ENCODE measurements at places on chromosomes 5 and 9.

DNA sequence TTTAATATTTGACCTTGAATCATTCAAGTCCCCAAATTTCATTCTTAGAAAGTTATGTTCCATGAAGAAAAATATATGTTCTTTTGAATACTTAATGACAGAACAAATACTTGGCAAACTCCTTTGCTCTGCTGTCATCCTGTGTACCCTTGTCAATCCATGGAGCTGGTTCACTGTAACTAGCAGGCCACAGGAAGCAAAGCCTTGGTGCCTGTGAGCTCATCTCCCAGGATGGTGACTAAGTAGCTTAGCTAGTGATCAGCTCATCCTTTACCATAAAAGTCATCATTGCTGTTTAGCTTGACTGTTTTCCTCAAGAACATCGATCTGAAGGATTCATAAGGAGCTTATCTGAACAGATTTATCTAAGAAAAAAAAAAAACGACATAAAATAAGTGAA lies 65.4 kb downstream of the WDR41 start:
- no peak for DNase-seq

- no peak for DNase-seq
Observed at GRCh38 chr9:123861086-123861755, 68.7 kb downstream of the DENND1A start.

DNA sequence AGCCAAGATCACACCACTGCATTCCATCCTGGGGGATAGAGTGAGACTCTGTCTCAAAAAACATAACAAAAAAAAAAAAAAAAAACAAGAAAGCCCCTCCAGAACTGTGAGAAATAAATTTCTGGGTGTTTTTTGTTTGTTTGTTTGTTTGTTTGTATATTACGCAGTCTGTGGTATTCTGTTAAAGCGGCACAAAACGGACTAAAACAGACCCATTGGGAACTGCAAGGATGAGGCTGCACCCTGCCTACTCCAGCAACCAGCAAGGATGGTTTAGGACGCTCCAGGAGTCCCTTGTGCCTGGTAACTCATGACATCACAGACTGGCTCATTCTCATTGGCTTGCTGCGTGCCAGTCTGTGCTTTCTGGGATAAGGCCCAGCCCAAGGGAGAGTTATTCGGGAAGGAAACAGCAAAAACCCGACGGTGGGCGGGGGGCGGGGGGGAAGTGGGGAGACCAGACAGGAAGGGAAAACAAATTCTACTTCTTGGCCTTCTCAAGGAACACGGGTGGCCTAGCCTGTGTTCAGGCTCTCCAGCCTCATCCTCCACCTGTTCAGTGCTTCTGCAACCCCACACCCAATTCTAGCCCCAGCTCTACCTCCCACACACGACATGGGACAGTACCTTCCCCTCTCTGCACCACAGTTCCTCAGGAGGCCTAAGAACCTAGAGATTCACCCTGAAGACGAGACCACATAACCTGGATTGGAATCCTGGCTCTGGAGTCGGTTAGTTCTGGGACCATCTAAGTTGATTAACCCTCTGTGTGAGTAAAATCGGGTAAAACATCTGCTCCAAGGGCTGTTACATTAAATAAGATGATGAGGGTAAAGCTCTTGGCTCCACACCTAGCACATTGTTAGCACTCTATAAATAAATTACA lies 2.8 kb downstream of the CD74 start:
- DNase-seq: peak; percentile 90

GRCh38 chr5:10675177-10675700 lies 85.8 kb downstream of the DAP start:
- no peak for DNase-seq

DNA sequence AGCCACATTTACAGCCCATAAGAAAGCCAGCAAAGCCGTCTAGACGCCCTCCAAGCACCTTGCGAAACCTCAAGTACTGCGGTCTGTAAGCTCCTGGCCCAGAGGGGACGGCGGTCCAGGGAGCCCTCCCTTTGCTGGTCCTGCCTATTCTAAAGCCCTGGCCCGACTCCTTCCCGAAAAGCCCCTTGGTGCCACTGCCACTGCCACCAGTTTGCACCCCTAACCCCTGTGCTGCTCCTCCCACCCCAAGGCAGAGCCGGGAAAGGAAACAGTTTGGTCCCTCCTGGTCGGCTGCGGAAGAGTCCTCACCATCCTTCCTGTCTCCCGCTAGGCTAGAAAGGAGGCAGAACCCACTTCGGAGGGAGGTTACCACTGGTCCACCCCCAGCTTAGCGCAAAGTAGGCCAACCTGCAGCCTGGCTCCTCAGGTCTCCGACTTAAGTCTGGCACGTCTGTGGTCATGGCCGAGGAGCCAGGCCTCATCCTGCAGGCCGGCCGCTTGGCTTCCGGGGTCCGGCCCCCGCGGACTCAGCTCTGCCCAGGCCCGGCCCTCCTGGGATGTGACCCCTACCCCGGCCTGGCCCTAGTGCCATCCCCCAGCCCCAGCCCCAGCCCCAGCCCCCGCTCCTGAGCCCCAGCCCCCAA lies 916 bp downstream of the TOR1A start:
- no peak for DNase-seq

- no peak for DNase-seq
Observed at GRCh38 chr5:1776831-1777230, 22.8 kb downstream of the MRPL36 start.

- no peak for DNase-seq
Observed at GRCh38 chr9:126436545-126437267, 110.1 kb downstream of the MVB12B start.

DNA sequence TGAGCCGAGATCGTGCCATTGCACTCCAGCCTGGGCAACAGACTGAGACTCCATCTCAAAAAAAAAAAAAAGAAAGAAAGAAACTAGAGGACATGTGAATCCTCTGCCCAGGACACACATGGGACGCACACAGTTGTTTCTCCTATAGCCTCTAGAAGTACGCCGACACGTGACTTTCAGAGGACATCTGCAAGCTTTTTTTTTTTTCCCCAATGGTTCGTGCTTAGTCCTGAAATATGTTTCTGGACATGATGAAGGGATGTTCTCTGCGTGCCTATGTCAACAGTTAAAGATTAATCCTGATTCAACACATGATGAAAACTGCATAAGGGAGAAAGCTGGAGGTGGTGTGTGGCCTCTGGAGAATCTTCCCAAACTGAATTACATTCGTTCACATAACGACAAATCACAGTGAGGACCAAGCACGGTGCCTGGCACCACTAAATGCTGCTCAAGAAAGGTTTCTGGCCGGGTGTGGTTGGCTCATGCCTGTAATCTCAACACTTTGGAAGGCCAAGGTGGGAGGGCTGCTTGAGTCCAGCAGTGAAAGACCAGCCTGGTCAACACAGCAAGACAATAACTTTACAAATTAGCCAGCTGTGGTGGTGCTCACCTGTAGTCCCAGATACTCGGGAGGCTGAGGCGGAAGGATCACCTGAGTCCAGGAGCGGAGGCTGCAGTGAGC lies 9.8 kb downstream of the COL23A1 start:
- no peak for DNase-seq

DNA sequence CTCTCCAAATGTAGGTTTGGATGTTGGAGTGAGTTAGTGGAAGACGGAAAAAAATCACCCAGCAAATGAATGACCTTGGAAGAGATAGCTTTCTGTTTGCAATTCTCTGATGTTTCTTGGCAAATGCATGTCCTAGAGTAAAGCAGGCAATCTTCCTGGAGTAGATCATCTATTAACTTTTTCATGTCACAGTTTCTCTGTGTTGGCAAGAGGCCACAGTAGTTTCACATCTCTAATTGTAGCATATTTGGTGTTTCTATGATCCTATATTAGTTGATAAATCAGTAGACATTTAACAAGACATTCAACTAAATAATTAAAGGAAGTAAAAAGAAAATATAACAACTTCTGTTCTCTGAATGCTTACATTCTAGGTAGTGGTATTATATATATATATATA lies 138.2 kb upstream of the MINAR2 start:
- DNase-seq: no peak

DNA sequence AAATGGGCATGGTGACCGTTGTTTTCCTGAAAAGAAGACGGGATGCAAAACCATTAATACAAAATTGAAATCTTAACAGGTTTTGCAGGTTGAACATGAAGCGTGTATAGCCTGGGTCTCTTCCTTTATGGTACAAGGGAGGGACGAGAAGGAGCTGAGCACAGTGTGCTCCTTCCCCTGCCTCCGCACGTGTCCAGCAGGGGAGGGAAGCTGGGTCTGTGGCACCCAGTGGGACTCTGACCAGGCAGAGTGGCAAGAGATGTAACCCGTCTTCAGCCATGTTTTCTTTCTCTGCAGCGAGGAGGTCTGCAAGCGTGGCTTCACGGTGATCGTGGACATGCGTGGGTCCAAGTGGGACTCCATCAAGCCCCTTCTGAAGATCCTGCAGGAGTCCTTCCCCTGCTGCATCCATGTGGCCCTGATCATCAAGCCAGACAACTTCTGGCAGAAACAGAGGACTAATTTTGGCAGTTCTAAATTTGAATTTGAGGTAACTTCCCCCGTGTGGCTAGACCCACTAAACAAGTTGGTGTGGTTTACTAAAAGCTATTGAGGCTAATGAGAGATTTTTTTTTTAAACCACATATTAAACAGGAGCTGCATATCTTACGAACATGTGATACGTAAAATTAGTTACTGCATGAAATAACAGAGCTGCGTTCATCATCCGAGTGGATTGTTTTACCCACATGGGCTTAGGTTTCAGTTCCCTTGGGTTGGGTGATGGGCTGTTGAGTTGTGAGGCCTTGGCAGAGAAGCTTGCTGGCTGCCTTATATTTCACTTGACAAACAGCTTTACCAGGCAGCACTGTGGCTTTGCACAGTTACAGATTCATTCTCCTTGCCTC lies 143.7 kb downstream of the TRIO start:
- no peak for DNase-seq

- DNase-seq: no peak
Observed at GRCh38 chr9:122846371-122846940, 18.1 kb upstream of the PDCL start.

- DNase-seq: peak; percentile 64
Observed at GRCh38 chr5:96336351-96336985, 96.6 kb downstream of the PCSK1 start.

- DNase-seq: no peak
Observed at GRCh38 chr9:125391704-125392103, 130.1 kb downstream of the GAPVD1 start.

DNA sequence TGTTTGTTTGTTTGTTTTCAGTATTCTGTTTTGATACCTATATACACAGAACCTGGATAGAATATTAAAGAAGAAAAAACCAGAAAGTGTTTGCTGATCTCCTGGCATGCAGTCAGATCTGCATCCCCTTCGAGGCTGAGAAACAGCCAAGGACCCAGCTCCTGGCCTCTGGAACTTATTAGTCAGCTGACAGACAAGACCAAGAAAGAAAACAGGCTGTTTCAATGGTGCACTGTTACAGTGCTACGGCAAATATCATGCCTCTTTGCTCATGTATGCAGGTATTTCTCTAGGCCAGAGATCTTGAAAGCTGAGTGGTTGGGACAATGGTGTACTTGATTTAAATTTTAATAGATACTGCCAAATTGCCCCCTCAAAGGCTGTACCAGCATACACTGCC lies 95.0 kb downstream of the C5orf15 start:
- peak; percentile 42 for DNase-seq

- DNase-seq: no peak
Observed at GRCh38 chr5:161007879-161008278, 155.9 kb upstream of the ATP10B start.

DNA sequence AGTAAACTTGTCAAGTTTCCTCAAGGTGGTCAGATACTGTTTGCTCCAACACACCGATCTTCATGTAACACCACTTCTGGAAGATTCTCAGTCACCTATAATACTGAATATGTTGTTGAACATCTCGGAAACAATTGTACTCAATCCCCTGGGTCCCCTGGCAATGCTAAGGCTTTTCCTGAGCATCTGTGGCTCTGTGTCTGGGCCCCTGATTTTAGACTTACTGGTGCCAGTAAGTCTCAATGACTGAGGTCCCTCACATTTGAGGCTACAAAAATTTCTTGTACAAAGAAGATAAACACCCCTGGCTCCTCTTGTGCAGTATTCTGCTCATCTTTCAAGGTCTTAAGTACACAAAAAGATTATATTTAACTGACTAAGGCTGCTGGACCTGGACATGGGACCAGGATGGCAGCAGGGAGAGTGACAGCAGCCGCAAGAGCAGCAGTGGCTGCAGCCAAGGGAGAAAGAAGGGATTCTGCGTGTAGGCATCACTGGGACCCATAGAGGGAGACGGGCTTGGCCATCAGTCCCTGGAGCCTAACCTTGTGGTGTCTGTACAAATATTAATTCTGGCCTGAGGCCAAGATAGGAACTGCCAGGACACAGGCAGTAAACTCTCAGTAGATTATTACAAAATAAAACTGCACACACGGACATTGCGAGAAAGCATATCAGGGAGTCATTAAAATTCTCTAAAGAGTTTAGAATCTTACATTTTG lies 49.0 kb upstream of the TNPO1 start:
- DNase-seq: peak; percentile 78

- no peak for DNase-seq
Observed at GRCh38 chr5:53423724-53424123, 56.7 kb upstream of the FST start.

DNA sequence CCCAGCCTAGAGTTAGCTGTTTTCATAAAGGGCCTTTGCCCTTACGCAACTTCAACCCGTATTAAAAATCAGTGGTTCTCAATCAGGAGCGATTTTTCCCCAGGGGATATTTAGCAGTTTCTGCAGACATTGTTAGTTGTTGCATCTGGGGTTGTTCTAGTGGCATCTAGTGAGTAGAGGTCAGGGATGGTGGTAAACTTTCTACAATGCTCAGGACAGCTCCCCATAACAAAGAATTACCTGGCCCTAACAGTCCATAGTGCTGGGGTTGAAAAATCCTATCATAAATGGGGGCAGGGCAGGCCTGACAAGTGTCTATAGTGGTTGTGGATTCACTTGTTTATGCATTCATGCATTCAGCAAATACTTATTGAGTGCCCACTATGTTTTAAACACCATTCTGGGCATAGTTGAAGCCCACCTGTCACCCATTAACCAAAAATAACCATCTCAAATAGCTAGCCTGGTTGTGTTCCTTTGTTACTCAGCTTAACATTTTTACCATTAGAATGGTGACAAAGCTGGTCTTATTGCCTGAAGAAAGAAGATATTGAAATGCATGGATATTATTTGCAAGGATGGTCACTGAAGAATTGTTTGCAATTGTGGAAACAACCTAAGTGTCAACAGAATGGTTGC lies 15.9 kb upstream of the FGF1 start:
- DNase-seq: no peak

GRCh38 chr5:19950897-19951296 lies 37.1 kb downstream of the CDH18 start:
- no peak for DNase-seq

DNA sequence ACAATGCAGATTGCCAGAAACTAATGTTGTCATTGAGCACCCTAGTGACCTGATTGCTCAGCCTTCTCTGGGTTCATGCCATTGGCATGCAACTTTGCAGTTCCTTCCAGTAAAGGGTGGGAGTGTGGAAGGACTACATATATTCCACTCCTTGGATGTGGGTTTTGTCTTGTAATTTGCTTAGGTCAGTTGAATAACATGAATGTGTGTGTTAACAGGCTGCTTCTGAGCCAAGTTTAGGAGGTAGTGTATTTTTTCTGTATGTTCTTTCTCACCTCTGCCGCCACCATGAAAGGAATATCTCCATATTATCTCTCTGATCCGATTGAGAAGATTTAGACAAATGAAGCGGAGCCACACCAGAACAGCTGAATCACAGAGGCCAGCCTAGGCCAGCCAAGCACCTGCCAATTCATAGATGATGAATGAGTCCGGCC lies 1929.6 kb upstream of the CDH6 start:
- no peak for DNase-seq

GRCh38 chr9:110240198-110240597 lies 16.1 kb downstream of the TXN start:
- no peak for DNase-seq

Measured in NCI-H345 (cell line).